Lung (tissue), 17 donors: ENCODE measurements at places on chromosomes 3 and 15.

- no peak for DNase-seq
Measured at GRCh38 chr3:183185696-183186095, 23.2 kb upstream of the LAMP3 start.

GRCh38 chr3:146705225-146705624 is 100.1 kb upstream of the PLSCR5 start:
- DNase-seq = no peak

- no peak for DNase-seq
Measured at GRCh38 chr3:33954956-33955355, 156.5 kb downstream of the PDCD6IP start.

DNA sequence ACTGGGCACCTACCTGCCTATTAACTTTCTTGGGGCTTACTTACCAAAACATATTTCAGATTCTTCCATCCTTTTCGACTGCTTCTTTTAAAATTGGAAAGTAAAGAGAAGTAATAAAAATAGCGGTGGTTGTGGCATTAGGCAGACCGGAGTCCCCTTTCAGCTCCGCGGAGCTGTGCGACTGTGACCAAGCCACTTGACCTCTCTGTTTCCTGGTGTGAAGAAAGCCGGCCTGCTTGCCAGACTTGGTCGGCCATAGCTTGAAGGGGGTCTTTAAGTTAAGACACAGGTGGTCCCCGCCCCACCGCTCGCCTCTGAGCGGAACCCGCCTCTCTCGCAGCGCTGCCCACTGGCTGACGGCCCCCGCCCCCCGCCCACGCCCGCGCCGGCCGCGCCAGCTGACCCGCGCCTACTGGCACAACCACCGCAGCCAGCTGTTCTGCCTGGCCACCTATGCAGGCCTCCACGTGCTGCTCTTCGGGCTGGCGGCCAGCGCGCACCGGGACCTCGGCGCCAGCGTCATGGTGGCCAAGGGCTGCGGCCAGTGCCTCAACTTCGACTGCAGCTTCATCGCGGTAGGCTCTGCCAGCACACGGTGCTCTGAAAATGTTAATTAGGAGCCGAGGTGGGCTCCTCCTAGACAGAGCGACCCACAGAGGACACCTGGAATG is 18.3 kb downstream of the NOX5 start:
- DNase-seq = no peak

- no peak for DNase-seq
Measured at GRCh38 chr15:46707452-46707851, 1009.9 kb upstream of the SEMA6D start.
